Activated CD4-positive, alpha-beta T cell treated with anti-CD3 and anti-CD28 coated beads, Interleukin-2, amount 50 U/mL, for 24 hours (primary cell): ENCODE measurements at places on chromosomes 4 and X.

- no peak for DNase-seq
Observed at GRCh38 chr4:122341886-122342285, 36.9 kb upstream of the ADAD1 start.

DNA sequence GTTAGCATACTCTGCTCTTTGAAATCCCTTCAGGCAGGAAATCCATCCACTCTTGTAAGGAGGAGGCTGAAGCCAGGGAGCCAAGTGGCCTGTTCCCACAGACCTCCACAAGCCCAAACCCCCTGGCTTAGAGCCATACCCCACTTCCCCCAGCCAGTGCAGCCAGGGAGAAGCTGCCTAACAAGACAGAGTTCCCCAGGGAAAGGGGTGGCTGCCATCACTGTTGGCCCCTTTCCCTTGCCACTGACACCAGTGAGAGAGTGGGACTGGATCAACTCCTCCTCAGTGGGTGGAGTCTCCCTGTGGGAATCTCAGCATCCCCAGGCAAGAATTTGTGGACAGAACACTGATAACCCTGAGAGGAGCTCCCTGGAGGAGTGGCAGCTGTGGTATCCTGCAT is 389.4 kb downstream of the PABPC4L start:
- DNase-seq = no peak

- DNase-seq = no peak
Observed at GRCh38 chr4:180219080-180219479, 2024.1 kb upstream of the TENM3 start.

DNA sequence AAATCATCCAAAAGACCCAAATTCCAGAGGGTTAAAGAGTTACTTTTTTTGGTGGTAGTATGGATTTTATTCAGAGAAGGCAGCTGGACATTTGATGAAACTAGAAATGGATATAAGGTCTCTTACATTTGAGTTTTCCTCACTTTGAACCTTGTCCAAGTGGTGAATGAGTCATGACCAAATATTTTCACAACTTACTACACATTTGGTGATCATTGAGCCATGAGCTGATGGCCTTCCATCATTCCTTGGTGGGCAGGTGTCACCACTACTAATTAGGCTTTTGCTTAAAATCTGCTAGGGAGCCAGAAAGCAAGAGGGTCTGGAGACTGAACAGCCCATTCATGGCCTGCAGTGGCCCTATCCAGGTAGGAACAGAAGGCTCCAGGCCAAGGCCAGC is 620.2 kb upstream of the INTU start:
- no peak for DNase-seq

GRCh38 chr4:120694973-120695372 is 227.6 kb downstream of the PRDM5 start:
- DNase-seq = no peak

DNA sequence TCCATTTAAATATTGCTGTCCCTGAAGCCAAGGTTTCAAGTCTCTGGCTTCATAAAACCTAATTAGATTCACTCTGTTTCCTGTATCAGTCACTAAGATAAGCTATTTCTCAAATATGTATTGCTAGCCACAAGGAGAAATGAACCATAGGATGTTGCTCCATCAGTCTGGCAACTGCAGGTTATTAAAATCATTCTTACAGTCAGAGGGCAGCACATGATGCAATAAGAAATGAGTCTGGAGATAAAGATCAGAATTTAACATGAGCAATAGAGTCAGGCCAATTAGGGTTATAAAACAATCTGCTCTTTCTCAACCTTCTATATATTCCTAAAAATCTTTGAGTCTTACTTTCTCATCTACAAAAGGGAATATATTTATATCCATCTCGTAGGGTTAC is 7.2 kb downstream of the PRKG2 start:
- no peak for DNase-seq

DNA sequence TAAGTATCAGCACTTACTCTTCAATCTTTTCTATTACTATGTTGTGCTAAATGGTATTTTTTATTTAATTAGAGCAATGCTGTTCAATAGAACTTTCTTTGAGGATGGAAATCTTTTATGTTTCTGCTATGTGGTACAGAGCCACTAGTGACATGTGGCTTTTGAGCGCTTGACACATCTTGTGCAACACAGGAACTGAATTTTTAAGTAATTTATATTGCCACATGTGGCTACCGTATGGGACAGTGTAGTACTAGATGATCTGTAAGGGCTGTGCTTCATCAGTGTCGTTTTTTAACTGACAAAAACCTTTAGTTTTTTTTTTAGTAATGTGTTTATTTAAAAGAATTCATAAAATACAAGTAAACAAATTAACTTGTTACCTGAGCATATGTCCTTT is 22.4 kb downstream of the HPRT1 start:
- DNase-seq = no peak

DNA sequence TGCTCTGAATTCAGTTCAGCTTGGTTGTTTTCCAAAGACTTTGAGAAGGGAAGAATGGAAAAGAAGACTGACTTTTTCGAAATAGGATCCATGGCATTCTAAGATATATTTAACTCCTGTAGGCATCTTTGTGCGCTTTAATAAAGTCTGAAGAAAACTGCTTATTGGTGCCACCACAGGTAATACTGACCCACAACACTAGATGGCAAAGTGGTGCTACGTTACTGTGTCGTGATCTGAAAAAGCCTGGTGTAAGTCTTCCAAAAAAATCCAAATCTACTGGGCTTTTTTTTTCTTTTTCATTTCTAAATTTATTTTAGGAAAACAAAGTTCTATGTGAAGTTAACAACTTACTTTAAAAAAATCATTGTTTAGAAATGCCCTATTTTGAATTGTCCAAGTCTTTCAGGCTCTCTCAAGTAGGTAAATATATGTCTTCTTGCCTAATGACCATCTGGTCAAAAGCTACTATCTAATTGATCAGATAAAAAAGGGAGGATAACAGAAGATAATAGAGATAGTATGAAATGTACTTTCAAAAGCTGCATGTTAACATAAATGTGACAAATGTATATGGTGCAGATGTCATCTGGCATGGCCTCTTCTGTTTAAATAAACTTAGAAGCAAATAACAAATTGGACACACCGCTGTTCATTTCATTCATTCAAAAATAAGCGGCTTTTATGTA is 47.0 kb upstream of the MID1IP1 start:
- DNase-seq = peak; percentile 13

GRCh38 chrX:120213438-120214265 is 37.0 kb upstream of the ZBTB33 start:
- DNase-seq = peak; percentile 33

DNA sequence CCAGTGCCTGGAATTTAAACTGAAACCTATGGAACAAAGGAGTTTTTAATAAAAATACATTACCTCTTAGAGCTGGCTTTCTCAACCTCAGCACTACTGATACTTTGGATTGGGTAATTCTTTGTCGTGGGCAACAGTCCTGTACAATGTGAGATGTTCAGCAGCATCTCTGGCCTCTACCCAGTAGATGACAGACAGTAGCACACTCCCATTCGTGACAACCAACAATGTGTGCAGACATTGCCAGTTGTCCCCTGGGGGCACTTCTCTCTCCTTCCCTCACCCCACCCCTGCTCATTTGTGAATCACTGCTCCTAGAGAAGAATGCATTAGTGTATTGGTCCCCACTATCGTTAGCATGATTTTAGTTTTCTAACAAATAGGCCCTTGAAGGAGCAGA is 16.2 kb downstream of the GPAT3 start:
- DNase-seq = no peak

GRCh38 chr4:56307423-56307822 is 79.9 kb downstream of the AASDH start:
- no peak for DNase-seq

DNA sequence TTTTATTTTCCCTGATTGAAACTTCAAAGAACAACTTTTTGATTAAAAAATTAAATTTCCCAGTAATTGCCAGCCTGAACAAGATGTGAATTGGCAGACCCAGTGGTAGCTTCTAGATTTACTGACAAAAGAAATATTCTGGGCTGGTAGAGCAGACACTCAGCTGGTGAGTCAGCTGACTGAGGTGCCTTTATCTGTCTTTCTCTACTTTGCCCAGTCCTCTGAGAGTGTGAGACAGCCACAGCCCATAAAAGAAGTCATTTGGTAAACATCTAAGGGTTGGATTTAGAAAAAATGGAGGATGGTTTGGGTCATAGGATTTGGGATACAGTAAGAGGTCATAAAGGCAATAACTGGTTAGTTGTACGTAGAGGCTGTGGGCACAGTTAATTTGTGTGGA is 54.5 kb downstream of the CCSER1 start:
- no peak for DNase-seq

- DNase-seq = no peak
Observed at GRCh38 chr4:159433337-159433736, 330.5 kb downstream of the RAPGEF2 start.

DNA sequence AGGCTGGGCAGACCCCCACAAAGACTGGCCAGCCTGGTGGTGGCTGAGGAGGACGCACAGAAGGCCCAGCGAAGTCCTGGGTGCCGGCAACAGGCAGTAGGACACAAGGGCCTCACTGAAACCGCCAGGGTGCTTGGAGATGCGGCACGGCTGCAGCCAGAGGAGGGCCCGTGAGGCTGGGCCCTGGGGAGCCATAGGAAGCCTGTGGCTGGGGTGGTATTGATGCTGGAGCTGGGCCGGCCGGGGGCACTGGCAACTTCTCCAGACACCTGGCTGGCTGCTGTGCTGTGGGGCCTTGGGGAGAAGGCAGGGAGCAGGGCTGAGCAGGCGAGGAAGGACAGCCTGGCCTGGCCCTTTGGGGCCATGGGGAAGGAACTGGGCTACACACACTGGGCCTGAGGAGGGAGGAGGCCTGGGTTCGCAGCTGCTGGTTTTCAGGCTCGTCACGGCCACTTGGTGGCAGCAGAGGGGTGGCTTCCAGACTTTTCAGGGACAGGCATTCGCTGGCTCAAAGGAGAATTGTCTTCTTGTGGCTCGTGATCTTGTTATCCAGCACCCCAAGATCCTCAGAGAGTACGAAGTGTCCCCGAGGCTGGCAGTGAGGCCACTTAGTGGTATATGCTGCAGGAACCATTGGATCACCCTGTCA is 37.2 kb downstream of the ATP2B3 start:
- DNase-seq = peak; percentile 32

DNA sequence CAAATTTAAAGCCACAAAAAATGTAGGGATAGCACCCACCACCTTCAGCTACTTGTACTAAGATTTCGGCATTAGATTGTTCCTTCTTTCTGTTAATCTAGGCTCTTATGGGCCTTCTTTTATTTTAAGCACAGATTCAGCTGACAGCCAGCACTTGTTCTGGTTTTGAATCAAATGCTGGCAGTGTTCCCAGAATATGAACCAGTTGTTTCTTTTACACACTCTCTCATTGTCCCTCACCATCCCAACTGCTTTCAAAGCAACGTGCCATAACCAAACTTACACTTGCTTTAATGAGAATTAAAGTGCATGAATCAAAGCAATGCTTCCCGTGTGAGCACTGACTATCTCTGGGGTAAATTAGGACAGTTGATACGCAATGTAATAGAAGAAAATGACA is 744.5 kb upstream of the FAM241A start:
- no peak for DNase-seq
